Left lung (tissue), 14 donors: ENCODE measurements at places on chromosomes 11 and 22.

DNA sequence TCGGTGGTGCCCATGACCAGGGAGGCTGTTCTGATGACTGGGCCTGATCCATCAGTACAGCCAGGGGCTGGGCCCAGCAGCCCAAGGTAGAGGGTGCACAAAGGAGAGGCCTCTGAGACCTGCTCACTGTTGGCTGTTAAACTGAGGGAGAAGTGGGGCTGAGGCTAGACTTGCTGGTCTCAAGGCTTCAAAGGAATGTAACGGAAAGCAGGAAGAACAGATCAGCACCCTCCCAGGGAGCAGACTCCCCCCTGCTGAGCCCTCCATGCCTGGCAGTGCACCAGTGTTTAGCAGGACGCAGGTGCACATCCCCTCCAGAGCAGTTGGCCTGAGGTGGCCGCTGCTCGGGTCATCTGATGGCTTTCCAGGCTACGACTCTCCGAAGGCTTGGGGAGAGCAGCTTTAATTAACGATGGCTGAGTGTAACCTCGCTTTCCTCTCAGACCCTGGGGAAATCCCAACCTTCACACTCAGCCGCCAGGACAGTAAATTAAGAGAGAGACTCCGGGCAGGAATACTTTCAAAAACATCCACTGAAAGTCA is 255.7 kb upstream of the NARS2 start:
- no peak overlapping the region for H3K4me3 ChIP-seq
- DNase-seq, result no peak
- H3K4me1 ChIP-seq, result peaks cover 1% of the 10 kb centered on the region
- H3K36me3 ChIP-seq, result no peaks in the 10 kb centered on the region
- H3K27ac ChIP-seq, result no peak overlapping the region

DNA sequence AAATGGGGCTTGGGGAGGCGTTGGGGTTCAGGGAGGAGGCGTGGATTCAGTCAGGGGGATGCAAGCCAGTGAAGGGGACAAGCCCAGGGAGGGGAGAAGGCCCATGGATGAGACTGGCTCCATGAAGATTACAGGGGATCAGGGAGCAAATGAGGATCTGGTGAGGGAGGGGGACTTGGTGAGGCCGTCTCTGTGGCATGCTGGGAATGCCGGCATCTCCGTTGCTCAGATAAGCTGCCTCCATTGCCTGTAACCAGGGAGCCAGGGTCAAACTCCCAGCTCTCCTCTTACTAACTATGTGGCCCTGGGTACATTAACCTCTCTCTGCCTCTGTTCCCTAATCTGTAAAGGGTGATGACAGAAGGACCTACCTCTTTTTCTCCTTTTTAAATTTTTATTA is 38.7 kb downstream of the TPBGL start:
- no peak for DNase-seq
- no peak overlapping the region for H3K27ac ChIP-seq
- peaks cover 98% of the 10 kb centered on the region for H3K36me3 ChIP-seq
- no peaks in the 10 kb centered on the region for H3K27me3 ChIP-seq

DNA sequence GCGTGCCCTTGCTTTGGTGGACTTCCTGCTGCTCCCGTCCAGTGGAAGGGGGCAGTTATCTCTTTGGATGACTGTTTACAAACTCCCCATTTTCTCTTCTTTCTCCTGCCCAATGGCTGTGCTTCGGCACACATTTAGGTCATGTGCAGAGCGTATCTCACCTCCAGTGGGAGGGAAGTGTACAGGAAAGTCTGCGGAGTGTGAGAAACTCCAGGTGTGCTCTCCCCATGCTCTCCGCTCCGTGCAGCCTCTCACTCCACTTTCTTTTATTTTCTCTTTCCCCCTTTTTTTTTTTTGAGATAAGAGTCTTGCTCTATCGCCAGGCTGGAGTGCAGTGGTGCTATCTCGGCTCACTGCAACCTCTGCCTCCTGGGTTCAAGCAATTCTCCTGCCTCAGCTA is 11.9 kb upstream of the TEF start:
- no peak for DNase-seq
- H3K4me1 ChIP-seq, result peaks cover 29% of the 10 kb centered on the region
- no peaks in the 10 kb centered on the region for H3K36me3 ChIP-seq

GRCh38 chr11:14388352-14388751 is 29.4 kb upstream of the RRAS2 start:
- H3K27me3 ChIP-seq, result no peaks in the 10 kb centered on the region
- H3K4me1 ChIP-seq, result no peaks in the 10 kb centered on the region
- no peak for DNase-seq
- H3K4me3 ChIP-seq, result no peak overlapping the region
- no peak overlapping the region for H3K27ac ChIP-seq

GRCh38 chr22:25542720-25543402 is 21.6 kb upstream of the GRK3 start:
- H3K36me3 ChIP-seq, result no peaks in the 10 kb centered on the region
- H3K27me3 ChIP-seq, result no peaks in the 10 kb centered on the region
- DNase-seq, result no peak

GRCh38 chr11:65710421-65710820 is 1.6 kb upstream of the KAT5 start:
- no peak overlapping the region for H3K4me3 ChIP-seq
- no peaks in the 10 kb centered on the region for H3K27me3 ChIP-seq
- DNase-seq, result no peak
- peaks cover 31% of the 10 kb centered on the region for H3K4me1 ChIP-seq
- peaks cover 27% of the 10 kb centered on the region for H3K36me3 ChIP-seq

GRCh38 chr11:46981436-46981835 is 44.9 kb downstream of the CSTPP1 start:
- no peaks in the 10 kb centered on the region for H3K36me3 ChIP-seq
- no peak for DNase-seq
- no peaks in the 10 kb centered on the region for H3K27me3 ChIP-seq
- no peak overlapping the region for H3K27ac ChIP-seq

- H3K36me3 ChIP-seq, result no peaks in the 10 kb centered on the region
- no peak for DNase-seq
- no peaks in the 10 kb centered on the region for H3K27me3 ChIP-seq
- H3K27ac ChIP-seq, result no peak overlapping the region
- H3K4me1 ChIP-seq, result peaks cover 26% of the 10 kb centered on the region
Observed at GRCh38 chr11:47004595-47005033, 68.1 kb downstream of the CSTPP1 start.

DNA sequence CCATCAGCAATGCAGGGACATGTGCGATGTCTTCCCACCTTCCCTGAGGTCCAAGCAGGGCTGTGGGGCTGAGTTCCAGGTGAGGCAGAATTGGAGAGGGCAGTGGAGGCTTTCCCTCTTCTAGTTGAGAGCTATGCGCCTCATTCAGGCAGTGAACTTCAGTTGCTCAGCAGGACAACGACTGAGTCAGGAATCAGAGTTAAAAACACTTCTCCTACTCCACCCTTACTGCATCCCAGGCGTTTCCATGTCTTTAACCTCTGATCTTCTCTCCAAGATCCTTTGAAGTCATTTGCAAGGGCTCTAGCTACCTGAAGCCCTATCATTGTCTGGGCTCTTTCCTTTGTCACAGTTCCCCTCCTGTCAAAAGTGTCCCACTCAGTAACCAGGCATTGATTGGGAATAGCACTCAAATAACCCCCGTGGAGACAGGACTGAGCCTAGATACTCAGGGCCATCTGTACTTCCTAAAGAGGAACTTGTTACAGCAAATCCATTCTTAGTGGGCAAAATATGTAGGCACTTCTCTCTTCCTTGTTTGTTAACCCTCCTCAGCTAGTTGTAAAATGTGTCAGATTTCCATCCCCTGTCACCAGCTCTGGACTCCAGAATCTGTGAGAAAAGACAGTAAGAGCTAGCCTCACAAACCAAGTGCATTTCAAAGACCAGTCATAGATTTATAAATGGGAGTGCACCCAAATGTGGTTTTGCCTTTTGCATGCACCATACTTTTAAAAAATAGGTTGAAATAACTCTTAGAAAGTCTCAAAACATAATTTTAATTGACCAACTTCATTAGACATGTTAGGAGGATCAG is 72.5 kb upstream of the MYO18B start:
- H3K36me3 ChIP-seq, result peaks cover 2% of the 10 kb centered on the region
- DNase-seq, result no peak
- H3K27ac ChIP-seq, result no peak overlapping the region
- H3K4me1 ChIP-seq, result peaks cover 29% of the 10 kb centered on the region
- no peak overlapping the region for H3K4me3 ChIP-seq
- H3K27me3 ChIP-seq, result no peaks in the 10 kb centered on the region

DNA sequence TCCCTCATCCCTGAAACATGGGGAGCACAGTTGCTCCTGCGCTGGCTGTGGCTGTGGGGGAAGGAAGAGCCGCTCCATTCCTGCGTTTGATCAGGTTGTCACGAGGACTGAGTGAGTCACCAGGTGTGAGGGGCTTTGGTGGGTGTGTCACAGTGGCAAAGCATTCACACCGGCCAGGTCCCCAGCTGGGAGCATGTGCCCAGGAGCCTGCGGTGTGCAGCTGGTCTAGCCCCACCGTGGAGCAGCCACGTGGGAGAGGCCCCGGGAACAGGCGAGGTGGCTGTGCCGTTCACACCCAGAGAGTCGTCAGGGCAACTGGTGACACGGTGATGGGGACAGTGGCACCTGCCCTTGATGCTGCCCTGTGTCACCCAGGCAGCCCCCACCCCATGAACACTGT is 47.6 kb upstream of the PPARA start:
- DNase-seq, result no peak
- H3K4me1 ChIP-seq, result peaks cover 35% of the 10 kb centered on the region
- no peaks in the 10 kb centered on the region for H3K36me3 ChIP-seq
- no peak overlapping the region for H3K4me3 ChIP-seq
- no peaks in the 10 kb centered on the region for H3K27me3 ChIP-seq

DNA sequence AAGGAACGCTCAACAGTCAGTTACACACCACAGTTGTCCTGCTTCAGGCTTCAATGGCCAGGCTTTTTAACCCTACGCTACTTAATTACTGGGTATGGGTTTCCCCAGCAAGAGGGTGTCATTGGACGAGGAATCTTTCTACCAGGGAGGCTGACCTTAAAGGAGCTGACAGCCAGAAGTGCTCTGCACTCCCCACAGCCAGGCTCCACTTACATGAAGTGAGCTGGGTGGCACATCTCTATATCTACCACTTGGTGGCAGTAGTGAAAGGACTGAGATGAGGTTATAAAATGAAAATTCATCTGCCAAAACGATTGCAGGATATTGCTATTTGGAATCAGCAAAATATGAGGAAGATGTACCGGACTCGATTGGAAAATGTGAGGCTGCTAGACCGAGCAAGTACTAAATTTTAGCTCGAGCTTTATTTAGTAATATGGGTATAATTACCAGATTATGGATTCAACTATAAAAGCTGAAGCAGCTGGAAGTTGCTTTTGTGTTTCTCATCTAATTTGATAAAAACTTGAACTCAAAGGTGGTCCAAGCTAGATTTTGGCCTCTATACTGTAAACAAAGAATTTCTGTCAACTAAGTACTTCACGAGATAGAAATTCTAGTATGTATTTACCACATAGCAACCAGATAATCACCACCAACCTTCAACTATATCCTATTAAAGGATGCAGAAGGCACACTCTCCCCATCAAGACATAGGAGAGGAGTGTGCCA is 53.9 kb upstream of the CEP126 start:
- no peaks in the 10 kb centered on the region for H3K27me3 ChIP-seq
- no peaks in the 10 kb centered on the region for H3K36me3 ChIP-seq
- H3K4me1 ChIP-seq, result no peaks in the 10 kb centered on the region
- H3K4me3 ChIP-seq, result no peak overlapping the region

DNA sequence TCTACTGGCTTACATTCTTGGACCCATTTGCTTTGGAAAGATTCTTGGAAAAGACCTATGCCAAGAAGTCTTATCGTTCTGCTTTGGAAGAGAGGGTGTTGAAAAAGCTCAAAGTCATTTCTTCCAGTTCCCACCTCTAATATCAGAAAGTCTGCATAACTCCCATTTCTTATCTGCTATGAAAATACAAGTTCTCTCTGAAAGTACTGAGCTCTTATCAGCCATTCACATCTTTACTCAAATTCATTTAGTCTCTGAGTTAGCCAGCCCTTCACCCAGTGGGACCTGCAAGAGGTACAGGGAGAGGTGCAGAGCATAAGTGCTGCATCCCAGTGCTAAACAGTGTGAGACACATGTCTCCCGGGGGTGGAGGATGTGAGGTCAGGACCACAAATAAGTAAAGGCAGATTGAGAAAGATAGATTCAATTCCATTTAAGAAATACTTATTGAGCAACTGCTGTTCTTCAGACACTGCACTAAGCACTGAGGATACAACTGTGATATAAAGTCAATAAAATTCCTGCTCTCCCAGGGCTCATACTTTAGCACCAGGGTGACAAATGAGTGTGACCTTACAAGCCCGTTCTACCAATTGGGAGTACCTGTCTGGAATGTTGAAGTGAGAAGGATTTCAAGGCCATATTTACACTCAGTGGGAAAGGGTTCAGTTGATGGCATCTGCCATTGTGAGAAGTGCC is 76.7 kb downstream of the PISD start:
- H3K27me3 ChIP-seq, result no peaks in the 10 kb centered on the region
- peaks cover 17% of the 10 kb centered on the region for H3K4me1 ChIP-seq
- H3K27ac ChIP-seq, result no peak overlapping the region

GRCh38 chr11:48108231-48109045 is 108.2 kb upstream of the OR4B1 start:
- no peaks in the 10 kb centered on the region for H3K36me3 ChIP-seq
- H3K27ac ChIP-seq, result no peak overlapping the region
- no peak for DNase-seq
- peaks cover 56% of the 10 kb centered on the region for H3K4me1 ChIP-seq
- no peak overlapping the region for H3K4me3 ChIP-seq
- H3K27me3 ChIP-seq, result no peaks in the 10 kb centered on the region

DNA sequence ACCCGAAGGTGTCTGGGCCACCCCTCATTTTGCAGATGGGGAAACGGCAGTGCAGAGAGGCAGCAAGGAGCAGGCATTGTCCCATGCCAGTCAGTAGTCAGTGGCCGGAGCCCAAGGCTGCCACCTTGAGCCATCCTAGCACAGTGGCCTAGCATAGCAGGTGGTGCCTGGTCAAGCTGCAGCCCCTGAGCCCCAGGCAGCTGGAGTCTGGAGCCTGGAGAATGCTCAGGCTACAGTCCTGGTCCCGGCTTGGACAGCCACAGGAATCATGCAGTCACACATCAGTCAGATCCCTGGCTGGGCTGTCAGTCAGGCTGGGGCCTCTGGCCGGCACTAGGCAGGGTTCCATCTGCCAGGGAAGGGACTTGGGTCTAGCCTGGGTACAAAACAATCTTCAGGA is 18.6 kb downstream of the KCNC1 start:
- no peak overlapping the region for H3K4me3 ChIP-seq
- DNase-seq, result peak; percentile 58
- H3K27ac ChIP-seq, result no peak overlapping the region
- H3K4me1 ChIP-seq, result no peaks in the 10 kb centered on the region
- no peaks in the 10 kb centered on the region for H3K36me3 ChIP-seq

GRCh38 chr11:8768625-8769333 is 86.2 kb downstream of the RPL27A start:
- no peaks in the 10 kb centered on the region for H3K36me3 ChIP-seq
- H3K27ac ChIP-seq, result peak overlapping the region; percentile 8

- no peaks in the 10 kb centered on the region for H3K27me3 ChIP-seq
- no peaks in the 10 kb centered on the region for H3K36me3 ChIP-seq
- no peak overlapping the region for H3K27ac ChIP-seq
- H3K4me3 ChIP-seq, result no peak overlapping the region
- H3K4me1 ChIP-seq, result no peaks in the 10 kb centered on the region
- no peak for DNase-seq
Observed at GRCh38 chr11:95429376-95429907, 198.4 kb upstream of the SESN3 start.
